ENCODE measurements at places on chromosomes 7 and 10. TPM values are rescaled to one million over a fixed set of nuclear protein-coding genes. Genes with fewer than 3 reads are reported as not detected.

The ZPBP gene
- not detected for total RNA-seq

DNA sequence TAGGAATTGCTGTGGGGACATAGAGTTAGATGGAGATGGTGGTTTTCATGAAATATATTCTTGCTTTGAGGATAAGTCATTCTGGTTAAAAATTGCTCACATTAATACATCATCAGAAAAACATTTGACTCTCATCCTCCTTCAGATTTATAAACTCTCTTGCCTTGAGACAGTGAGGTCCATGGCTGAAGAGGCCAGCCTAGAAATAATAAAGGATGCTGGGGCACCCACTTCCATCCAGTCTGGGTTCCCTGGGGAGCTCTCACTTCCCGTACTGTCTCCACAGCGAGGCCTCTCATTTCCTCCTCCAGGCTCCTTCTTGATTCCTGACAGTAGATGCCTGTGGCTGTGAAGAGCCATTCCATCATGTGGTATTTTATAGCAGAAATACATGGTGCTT, 73.3 kb upstream of the PRKG1 start:
- peak; percentile 28 for DNase-seq
- H3K4me1 ChIP-seq = no peaks in the 10 kb centered on the region
- H3K27ac ChIP-seq = no peak overlapping the region
- H3K27me3 ChIP-seq = peaks cover 41% of the 10 kb centered on the region
- no peaks in the 10 kb centered on the region for H3K36me3 ChIP-seq

- DNase-seq = no peak
- H3K4me3 ChIP-seq = no peak overlapping the region
- H3K4me1 ChIP-seq = no peaks in the 10 kb centered on the region
These were observed 1110.1 kb upstream of the PHF14 start for GRCh38 chr7:9863545-9863944.

DNA sequence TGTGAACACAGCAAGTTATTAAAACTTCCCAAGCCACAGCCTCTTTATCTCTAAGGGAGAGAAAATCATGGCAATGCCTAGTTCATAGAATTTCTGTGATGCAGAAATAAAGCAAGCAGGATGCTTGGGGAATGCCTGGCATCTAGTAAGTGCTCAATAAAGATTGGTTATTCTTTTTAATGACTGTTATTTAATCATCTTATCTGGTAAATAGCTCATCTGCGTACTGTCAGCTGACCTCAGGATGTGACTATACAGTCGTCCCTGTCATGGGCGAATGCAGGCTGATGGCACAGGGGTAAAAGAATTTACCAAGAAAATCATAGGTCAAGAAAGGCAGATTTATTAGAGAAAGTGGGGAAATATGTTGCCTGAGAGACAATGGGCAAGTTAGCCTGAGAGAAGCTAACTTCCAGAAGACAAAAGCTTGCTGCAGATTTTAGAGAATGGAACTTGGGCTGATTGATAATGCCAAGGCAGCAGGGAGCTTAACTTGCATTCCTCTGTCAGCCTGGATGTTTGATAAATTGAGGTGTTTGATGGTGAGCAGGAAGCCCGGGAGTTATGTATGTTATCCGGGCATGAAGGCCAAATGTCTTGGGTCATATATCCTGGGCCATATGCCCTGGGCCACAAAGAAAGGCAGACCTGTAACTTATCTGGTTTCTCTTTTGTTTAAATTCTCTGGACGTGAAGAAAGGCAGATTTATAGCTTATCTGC, 126.0 kb downstream of the KCNMA1 start:
- no peak overlapping the region for H3K27ac ChIP-seq
- no peaks in the 10 kb centered on the region for H3K36me3 ChIP-seq
- DNase-seq = no peak
- H3K4me1 ChIP-seq = no peaks in the 10 kb centered on the region
- H3K4me3 ChIP-seq = no peak overlapping the region
- H3K27me3 ChIP-seq = no peaks in the 10 kb centered on the region

- no peak overlapping the region for H3K4me3 ChIP-seq
- DNase-seq = no peak
- H3K36me3 ChIP-seq = no peaks in the 10 kb centered on the region
- H3K27ac ChIP-seq = no peak overlapping the region
- peaks cover 2% of the 10 kb centered on the region for H3K27me3 ChIP-seq
These were observed 57.4 kb upstream of the HECTD2 start for GRCh38 chr10:91352760-91353159.

Data from A673 (cell line).